8988T (cell line): ENCODE measurements at places on chromosomes 7 and 10.

DNA sequence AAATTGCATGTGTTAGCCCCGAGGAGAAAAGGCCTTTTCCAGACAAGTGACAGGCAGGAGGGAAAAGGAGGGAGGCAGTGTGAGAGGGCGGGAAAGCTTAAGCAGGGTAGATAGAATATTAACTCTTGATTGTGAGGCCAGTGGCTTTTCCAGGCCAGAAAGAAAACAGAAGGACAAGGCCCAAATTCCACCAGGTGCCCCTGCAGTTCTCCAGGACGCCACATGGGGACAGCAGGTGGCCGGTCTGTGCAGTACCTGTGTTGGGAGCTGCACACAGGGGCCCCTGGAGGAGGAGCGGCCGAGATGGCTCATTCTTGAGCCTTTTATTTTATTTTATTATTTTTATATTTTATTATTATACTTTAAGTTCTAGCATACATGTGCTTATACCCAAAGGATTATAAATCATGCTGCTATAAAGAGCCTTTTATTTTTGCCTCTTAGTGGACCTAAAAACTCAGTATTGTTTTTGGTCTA, 141.3 kb upstream of the KLF14 start:
- DNase-seq = no peak

DNA sequence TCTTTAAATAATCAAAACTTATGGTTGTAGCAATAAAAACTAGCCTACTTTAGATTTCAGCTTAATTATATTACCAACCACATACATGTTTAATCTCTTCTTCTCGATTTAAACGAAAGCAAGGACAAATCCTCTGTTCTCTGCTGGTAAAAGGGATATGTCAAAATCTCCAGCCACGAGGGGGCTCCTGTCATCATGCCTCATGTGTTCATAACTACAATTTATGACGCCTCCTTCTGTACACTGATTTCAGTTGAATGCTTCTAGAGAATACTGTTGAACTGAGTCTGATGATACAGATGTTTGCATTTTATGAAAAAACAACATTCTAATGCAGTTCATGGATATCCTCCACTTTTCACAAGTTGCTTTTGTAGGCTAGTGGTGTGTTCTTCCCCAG, 220.0 kb upstream of the DPP6 start:
- no peak for DNase-seq

DNA sequence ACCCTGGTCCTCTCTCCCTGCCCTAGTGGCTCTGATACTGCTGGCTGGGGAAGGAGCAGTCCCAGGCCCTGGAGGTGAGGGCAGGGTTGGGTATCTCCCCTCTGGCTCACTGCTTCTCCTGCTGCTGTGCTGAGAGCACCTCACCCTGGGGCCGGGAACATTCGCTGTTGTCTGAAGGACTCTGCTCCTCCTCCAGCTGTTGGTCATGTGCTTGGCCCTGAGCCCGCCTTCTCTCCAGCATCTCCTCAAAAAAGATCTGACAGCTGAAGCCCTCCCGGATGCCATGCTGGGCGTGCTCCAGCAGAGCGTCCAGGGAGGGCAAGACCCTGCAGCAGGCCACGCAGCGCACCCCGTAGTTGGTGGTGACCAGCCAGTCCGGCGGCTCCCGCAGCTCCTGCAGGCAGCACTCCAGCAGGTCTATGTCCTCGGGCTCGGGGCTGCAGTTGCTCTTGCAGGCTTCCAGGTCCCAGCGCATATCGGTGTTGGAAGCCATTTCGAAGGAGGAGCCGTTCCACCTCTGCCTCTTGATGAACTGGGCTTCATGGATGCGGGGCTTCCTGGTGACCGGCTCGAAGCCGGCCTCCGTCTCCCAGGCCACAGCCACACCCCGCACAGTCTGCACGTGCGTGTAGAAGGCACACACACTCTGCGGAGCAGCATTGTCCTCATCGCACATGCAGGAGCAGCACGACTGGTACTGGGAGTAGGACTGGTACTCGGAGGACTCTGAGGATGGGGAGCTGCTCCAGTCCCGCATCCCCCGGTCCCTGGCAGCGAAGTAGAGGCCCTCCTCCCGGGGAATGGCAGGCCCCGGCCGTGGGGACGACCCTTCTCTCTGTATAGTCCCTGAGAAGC, 2.1 kb downstream of the FAM170B start:
- DNase-seq = no peak

DNA sequence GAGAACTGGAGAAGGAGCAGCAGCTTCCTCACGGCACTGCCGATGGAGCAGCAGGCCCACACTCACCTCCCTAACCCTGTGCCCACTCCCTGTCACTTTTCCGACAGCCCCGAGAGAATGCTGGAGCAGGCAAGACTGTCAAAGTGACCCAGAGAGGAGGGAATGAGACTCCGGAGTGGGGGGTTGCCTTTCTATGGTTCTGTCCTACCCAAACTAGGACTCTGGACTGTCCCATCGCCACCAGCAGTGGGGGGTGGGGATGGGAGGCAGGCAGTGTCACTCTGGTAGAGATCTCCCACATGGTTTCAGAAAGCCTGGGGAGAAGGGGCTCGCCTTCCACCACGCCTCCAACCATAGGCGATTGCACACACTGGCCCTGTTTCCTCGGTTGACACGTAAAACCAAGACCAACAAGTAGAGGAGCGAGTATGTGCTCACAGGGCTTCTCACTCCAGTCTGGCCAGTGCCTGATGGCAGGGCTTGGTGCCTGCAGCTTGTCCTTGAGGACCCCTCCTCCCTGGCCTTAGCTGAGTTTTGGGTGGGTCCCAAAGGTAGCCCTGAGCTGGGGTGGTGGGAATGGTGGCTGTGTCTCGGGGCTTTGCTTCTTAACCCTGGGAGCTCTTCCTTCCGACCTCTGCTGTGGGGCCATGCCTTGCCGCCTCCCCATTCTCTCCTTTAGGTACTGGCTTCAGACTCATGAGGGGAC, 148.5 kb downstream of the PTPN20 start:
- DNase-seq = no peak

- no peak for DNase-seq
Observed at GRCh38 chr7:15015545-15016314, 113.2 kb upstream of the DGKB start.

DNA sequence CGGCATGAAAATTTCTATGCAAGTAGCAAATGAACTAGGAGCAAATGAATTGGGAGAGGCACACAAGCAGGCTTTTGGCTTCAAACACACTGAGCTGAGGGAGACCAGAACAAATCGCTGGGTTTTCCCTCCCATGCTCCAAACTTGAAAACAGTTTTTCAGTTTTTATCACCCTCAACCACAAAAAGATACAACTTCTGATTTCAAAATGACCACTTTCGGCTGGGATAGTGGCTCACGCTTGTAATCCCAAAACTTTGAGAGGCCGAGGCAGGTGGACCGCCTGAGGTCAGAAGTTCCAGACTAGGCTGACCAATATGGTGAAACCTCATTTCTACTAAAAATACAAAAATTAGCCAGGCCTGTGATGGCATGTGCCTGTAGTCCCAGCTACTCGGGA, 9.0 kb upstream of the CHUK start:
- DNase-seq = no peak

- no peak for DNase-seq
Observed at GRCh38 chr10:102642736-102643335, 1.4 kb upstream of the TRIM8 start.

GRCh38 chr7:118590107-118590506, 365.6 kb downstream of the ANKRD7 start:
- no peak for DNase-seq

- no peak for DNase-seq
Observed at GRCh38 chr10:124144536-124144935, 51.1 kb upstream of the CHST15 start.

DNA sequence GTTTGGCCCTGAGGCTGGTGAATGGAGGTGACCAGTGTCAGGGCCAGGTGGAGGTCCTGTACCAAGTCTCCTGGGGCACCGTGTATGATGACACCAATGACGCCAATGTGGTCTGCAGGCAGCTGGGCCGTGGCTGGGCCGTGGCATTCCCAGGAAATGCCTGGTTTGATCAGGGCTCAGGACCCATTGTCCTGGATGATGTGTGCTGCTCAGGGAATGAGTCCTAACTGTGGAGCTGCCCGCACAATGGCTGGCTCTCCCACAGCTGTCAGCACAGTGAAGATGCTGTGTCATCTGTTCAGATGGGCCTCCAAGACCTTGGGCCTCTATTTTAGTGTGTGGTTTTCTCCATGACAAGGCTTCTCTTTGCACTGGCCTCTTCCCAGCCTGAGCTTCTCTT, 64.0 kb downstream of the DMBT1 start:
- DNase-seq = no peak
